CD4-positive, alpha-beta T cell (primary cell): ENCODE measurements at places on chromosomes 3 and 15.

- DNase-seq, result no peak
These were observed 71.7 kb downstream of the FGF12 start for GRCh38 chr3:192655628-192656027.

- no peak for DNase-seq
These were observed 13.5 kb upstream of the TSC22D2 start for GRCh38 chr3:150394606-150395005.

- DNase-seq, result no peak
These were observed 8.0 kb upstream of the CBLB start for GRCh38 chr3:105876780-105877327.

- DNase-seq, result no peak
These were observed 25.6 kb upstream of the ALDH1L1 start for GRCh38 chr3:126205717-126206655.

- DNase-seq, result no peak
These were observed 273.1 kb downstream of the FOXP1 start for GRCh38 chr3:71310359-71310979.

DNA sequence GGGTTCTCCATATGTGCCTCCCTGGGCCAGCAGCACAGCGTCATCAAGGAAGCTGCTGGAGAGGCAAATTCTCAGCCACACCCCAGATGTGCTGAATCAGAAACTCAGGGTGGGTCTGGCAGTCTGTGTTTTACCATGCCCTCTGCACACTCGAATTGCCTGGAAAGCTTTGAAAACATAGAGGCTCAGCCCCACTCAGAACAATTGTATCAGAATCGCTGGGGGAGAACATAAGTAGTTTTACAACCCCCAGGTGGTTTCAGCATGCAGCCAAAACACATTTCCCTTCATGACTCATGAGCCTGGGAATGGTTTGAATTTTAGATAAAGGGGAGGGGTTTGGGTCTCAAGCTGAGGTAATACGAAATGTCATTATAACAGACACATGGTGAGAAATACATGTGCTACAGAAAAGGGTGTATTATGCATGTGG lies 9.6 kb downstream of the TGM4 start:
- DNase-seq, result no peak

- no peak for DNase-seq
These were observed 1.1 kb downstream of the ABHD14A start for GRCh38 chr3:51975852-51976549.

- DNase-seq, result no peak
These were observed 2.2 kb downstream of the ALPK3 start for GRCh38 chr15:84819291-84819768.

- DNase-seq, result no peak
These were observed 285.6 kb upstream of the COL8A1 start for GRCh38 chr3:99352811-99353210.

DNA sequence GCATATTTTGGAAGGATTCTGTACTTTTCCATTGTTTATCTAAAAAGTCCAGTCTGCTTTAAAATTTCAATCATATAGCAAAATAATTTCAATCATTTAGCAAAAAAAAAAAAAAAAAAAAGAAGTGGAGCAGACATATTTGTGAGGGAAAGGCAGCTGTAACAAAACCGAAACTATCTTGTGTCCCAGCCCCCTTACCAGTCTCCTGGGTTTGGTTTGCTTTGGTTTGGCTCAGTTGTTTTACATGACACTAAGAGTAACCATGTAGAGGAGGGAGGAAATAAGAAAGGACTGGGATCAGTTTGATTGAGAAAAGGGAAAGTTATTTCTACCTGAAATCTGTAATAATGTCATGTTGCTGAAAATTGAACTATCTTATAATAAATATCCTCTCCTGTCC lies 158.8 kb upstream of the GADL1 start:
- no peak for DNase-seq
